ENCODE measurements at places on chromosomes 2 and 18. TPM values are rescaled to one million over a fixed set of nuclear protein-coding genes. Genes with fewer than 3 reads are reported as not detected.

The APOB gene
- 0.25 TPM for total RNA-seq

The ADI1 gene
- total RNA-seq = 10.8 TPM

The TMEFF2 gene
- total RNA-seq = 37.6 TPM

The CCDC74A gene
- 3.7 TPM for total RNA-seq

The TWIST2 gene
- total RNA-seq = 0.25 TPM

The SCYGR5 gene
- total RNA-seq = not detected

The TTC31 gene
- 9.1 TPM for total RNA-seq

The GPR35 gene
- 0.98 TPM for total RNA-seq

The RNF144A gene
- 36.9 TPM for total RNA-seq

The TSPYL6 gene
- under 0.01 TPM for total RNA-seq

The REG3G gene
- not detected for total RNA-seq

The RAB6C gene
- 0.98 TPM for total RNA-seq

The GRP gene
- 17.5 TPM for total RNA-seq

The CCDC141 gene
- total RNA-seq = 1.5 TPM

The ABCB11 gene
- total RNA-seq = 0.25 TPM

The TBR1 gene
- total RNA-seq = 95.6 TPM

The KHK gene
- total RNA-seq = 5.9 TPM

The DNAJC5G gene
- not detected for total RNA-seq

The CYP27A1 gene
- 4.4 TPM for total RNA-seq

The KCNF1 gene
- total RNA-seq = 17.2 TPM

The ANO7 gene
- total RNA-seq = 0.25 TPM

The MAP2 gene
- 767 TPM for total RNA-seq

The RTKN gene
- total RNA-seq = 3.4 TPM

The CFC1 gene
- total RNA-seq = 0.49 TPM

The SCYGR4 gene
- not detected for total RNA-seq

The COBLL1 gene
- total RNA-seq = 8.6 TPM

The LMAN2L gene
- 19.7 TPM for total RNA-seq

The CASP8 gene
- 0.98 TPM for total RNA-seq

The SERPINB4 gene
- total RNA-seq = not detected

The LIPG gene
- 11.8 TPM for total RNA-seq

The RGPD3 gene
- total RNA-seq = 0.98 TPM

The SP140L gene
- 0.49 TPM for total RNA-seq

The ELOA2 gene
- not detected for total RNA-seq

The SIGLEC15 gene
- total RNA-seq = not detected

The CXCR1 gene
- not detected for total RNA-seq

The CAPG gene
- 7.6 TPM for total RNA-seq

The LNPK gene
- total RNA-seq = 48.9 TPM

The ASAP2 gene
- 44.5 TPM for total RNA-seq

The FIGLA gene
- not detected for total RNA-seq

The TWSG1 gene
- 15.7 TPM for total RNA-seq

The KCNG3 gene
- total RNA-seq = 0.49 TPM

The RRM2 gene
- 4.4 TPM for total RNA-seq

Data from temporal lobe (tissue), 4 donors.